AG04450 (cell line): ENCODE measurements at places on chromosomes 7 and 10.

- no peak for DNase-seq
Measured at GRCh38 chr10:116716381-116716780, 26.0 kb downstream of the HSPA12A start.

DNA sequence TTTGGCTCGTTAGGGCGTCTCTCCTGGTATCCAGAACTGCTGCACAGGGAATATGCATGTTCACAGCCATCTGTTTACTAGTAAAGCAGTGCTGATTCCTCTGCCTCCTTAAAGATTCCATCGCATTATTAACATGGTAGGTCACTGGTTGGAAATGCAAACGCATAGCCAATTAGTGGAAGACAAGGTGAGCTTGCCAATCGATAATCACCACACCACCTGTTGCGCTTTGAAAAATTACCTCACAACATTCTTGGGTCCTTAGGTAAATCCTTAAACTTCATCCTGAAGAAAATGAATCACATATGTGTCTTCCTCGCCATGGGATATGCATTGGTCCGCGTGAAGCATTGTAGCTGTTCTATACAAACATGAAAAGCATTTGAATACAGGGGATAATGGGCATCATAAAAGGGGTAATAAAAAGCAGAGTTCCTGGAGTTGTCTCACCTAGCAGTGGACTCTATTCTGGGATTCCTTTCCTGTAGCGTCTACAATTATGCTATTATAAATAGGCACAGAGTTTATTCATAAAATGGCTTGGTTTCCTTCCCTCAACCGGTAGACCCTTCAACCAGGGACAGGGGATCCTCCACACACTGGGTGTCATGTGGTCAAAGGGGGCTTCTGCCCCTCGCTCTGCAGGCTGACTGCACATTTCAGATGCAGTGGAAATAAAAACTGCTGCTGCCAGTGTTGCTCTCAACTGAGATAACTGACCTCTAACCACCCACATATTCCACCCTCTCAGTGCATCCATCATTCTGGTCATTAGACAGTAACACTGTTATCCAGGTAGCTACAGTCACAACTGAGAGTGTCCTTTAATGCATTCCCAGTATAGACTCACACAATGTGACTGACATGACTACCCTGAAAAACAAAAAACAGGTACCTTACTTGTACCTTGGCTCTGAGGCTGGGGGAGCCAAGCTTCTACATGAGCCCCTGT is 389.2 kb upstream of the NFE2L3 start:
- no peak for DNase-seq

DNA sequence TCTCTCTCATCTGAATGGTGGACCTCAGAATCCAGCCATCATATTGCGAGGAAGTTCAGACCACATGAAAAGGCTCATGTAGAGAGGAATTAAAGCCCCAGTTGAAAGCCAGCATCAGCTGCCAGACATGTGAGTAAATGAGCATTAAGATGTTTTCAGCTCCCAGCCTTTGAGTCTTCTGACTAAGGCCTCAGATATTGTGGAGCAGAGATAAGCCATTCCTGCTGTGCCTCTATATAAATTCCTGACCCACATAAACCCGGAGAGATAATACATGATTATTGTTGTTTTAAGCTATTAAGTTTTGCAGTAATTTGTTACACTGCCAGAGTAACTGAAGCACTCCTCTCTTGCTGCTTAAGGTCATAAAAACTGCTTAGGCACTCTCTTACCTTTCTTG is 14.6 kb downstream of the FAM149B1 start:
- no peak for DNase-seq

- no peak for DNase-seq
Measured at GRCh38 chr10:79203014-79203644, 134.4 kb downstream of the ZMIZ1 start.

GRCh38 chr7:111855161-111855841 is 293.0 kb upstream of the IMMP2L start:
- peak; percentile 68 for DNase-seq
